ENCODE measurements at places on chromosomes 3 and 15.

GRCh38 chr3:171972871-171973348 is 66.5 kb upstream of the FNDC3B start:
- no peak for DNase-seq

GRCh38 chr3:158863247-158863646 is 61.4 kb downstream of the MFSD1 start:
- DNase-seq: no peak

GRCh38 chr3:87771337-87772192 is 287.2 kb downstream of the CGGBP1 start:
- peak; percentile 17 for DNase-seq

- no peak for DNase-seq
These were observed 216.8 kb upstream of the SATB1 start for GRCh38 chr3:18641916-18642315.

DNA sequence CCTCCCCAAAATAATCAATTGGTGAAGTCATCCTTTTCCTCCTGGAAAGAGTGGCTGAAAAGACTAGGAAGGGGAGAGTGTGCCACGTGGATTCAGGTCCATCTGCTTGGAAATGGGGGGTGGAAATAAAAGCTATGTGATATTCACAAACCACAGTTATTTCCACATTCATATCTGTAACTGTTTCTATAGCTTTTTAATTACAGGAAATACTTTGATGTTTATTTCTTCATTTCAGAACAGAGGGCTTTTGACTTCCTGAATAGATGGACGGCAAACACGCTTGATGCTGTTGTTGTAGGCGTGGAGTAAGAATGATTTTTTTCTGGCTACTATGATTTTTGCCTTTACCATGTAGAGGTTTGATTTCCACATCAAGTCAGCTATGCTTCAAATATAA is 10.1 kb downstream of the AADACL2 start:
- DNase-seq: no peak

GRCh38 chr3:134086616-134087015 is 56.9 kb upstream of the SLCO2A1 start:
- no peak for DNase-seq

- DNase-seq: peak; percentile 9
These were observed 69.3 kb downstream of the MESD start for GRCh38 chr15:80920271-80920699.

- DNase-seq: no peak
These were observed 16.2 kb upstream of the ETV5 start for GRCh38 chr3:186125118-186125517.

GRCh38 chr15:82128401-82129148 is 82.8 kb upstream of the MEX3B start:
- DNase-seq: no peak

GRCh38 chr3:133490468-133491351 is 82.8 kb upstream of the CDV3 start:
- peak; percentile 48 for DNase-seq

DNA sequence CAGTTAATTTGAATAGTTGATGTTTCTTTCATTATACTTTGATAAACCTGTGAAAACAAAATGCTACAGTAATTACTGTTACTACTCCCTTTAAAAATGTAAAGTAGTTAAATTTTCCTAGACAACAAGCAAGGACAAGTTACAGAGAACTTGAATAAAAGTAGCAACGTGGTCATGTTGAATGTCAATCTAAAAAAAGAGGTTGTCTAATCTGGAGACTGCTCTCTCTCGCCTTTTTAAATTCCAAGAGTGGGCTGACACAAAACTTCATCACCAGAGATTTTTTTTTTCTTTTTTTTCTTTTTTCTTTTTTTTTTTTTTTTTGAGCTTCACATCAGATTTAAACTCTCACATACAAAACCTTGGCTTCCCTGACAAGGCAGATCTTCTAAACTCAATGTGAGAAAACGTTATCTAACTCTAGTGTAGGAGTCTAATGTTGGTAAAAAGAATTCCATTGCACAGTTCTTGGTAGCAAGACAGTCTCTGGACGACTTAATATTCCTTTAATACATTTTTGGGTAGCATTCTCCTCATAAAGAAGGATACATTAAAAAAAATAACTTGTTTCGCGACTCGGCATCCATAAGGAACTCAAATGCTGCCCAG is 4.1 kb downstream of the FOXP1 start:
- no peak for DNase-seq
